ENCODE measurements at places on chromosomes 6 and 20. TPM values are rescaled to one million over a fixed set of nuclear protein-coding genes. Genes with fewer than 3 reads are reported as not detected.

- no peak for DNase-seq
These were observed 58.6 kb downstream of the FOXA2 start for GRCh38 chr20:22525821-22526220.

- no peak for DNase-seq
These were observed 566.4 kb downstream of the BMP2 start for GRCh38 chr20:7333841-7334240.

Gene SMOC2
- not detected for total RNA-seq

DNA sequence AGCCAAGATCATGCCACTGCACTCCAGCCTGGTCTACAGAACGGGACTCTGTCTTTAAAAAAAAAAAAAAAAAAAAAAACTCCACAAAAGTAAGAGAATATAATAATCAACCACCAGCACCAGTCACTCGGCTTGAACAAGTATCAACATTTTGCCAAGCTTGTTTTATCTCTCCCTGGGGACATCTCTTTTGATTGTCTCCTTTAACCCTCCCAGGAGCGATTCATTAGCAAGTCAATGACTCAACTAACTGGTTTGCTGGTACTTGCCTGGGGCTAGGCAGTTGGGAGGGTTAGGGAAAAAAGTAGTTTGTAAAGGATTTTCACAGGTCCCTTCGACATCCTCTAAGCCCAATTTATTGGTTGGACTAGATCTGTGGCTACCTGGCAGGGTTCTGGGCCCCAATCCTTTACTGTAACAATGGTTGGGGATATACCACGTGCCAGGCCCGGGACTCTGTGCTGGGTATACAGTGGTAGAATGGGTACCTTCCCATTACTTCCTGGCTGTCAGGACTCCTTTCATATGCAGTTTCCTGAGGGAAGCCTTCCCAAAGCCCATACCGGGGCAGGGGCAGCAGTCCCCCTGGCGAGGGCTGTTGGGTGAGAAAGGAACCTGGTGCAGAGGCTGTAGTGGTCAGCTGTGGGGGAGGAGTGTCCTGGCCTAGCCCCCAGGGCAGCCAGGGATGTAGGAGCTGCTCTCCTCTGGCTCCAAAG, 12.2 kb downstream of the TGIF2 start:
- no peak for DNase-seq

- no peak for DNase-seq
These were observed 35.4 kb downstream of the TMX4 start for GRCh38 chr20:7984192-7984591.

GRCh38 chr6:116316772-116317467, 37.2 kb upstream of the TSPYL1 start:
- DNase-seq: no peak

DNA sequence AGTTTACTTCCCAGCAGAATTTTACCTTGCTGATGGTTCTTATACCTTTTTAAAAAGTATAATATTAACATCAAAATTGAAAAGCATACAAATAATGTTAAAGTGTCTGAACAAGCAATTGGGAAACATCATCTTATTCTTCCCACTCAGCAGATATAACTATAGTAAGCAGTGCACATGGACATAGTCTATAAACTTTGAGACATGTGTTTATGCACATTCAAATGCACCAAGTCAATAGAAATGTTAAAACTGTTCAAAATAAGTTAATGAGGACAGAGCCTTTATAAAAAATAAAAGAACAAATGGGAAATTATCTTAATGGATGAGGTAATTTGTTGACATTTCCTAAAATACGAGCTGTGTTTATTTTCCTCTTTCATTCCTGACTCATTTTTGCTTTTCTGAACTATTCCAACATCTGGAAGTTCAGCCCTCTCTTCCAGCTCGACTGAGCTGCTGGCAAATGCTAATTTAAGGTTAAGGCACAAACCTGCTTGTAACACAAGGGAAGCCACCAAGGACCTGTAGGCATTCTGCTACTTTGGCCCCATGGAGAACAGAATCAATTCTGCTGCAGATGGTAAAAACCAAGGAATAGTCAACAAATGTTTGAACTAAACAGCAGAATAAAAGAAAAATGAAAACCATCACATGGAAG, 110.3 kb upstream of the MAP3K4 start:
- DNase-seq: no peak
